ENCODE measurements at places on chromosomes 11 and 22.
A peak's percentile ranks its signal among the peaks of the same experiment; 100 is the strongest.

DNA sequence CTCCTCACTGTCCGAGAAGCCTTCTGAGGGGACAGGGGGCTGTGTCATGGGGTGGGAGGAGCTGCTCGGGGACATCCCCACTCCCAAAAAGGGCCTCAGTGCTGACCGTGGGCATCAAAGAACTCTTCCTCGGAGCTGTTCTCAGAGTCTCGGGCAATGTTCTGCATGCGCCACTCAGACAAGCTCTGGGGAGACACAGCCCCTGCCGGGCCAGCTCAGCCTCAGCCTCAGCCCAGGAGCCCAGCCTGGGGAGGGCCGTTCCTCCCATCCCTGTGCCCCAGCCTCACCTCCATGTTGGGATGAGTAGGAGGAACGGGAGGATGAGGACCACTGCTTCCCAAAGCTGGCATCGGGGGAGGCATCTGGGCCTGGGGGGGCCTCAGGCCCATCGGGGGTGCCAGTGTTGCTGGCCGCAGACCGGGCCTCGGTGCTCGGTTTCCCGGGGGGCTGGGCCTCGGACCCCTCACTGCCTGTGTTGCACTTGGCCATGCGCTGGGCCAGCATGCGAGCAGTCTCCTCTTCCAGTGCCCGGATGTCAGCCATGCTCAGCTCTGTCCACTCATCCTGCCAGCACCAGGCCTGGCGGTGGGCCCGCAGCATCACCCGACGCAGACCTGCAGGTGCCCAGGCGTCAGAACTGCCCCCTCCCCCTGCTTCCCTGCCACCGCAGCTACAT lies 5.2 kb downstream of the PITPNM1 start:
- no peak for DNase-seq

GRCh38 chr22:49447837-49448236 lies 379.8 kb downstream of the BRD1 start:
- DNase-seq: no peak

DNA sequence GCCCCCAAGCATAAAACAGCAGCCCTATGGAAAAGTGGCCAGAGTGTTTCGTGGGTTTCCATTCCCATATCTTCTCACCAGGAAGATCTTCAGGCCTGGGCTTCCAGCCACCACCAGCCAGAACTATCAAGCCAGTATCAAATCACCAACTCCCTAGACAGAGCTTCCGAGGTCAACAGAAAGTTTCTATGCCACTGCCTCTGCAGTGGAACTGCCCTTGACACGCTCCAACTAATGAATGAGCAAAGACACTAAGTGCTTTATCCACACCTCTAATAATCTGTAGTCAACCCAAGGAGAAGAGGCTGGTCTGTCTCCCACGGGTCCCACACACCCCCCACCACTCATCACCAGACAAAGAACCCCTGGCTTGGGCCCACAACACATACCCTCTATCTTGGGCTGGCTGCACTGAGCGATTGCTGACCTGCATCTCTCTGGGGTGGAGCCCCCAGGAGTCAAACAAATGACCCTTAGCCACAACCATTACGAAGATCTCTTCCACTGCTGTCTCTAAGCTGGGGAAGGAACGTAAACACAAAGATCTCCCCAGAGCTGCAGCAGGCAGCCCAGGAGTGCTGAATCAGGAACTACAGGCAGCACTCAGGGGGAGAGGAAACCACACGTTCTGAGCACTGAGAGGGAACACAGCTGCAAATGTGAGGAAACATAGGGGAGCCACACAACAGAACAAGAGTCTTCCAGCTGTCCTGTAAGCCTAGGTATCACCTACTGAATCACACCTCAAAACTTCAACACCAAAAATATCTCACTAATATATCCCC lies 9.7 kb downstream of the OR5AN1 start:
- peak; percentile 56 for DNase-seq

- DNase-seq: no peak
These were observed 2.9 kb upstream of the APOBEC3A start for GRCh38 chr22:38954414-38955043.

DNA sequence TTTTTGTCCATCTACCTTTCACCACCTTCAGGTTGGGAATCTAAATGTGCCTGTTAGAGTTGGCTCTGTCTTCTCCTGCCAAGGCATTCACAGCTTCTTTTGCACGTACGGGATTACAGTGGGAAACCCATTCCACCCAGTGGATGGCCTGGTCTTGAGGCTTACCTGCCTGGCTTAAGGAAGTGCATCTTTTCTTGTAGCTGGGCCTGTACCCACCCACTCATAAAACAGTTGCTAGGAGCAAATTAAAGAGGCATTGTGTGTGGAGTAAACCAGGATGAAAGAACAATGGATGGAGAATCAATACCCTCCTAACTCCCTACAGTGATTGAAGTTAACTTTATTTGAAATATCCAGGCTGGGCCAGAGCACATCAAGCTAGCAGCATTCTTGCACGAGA lies 71.6 kb downstream of the TEAD1 start:
- DNase-seq: no peak

- DNase-seq: no peak
These were observed 18.7 kb downstream of the MRGPRX4 start for GRCh38 chr11:18191376-18191775.

DNA sequence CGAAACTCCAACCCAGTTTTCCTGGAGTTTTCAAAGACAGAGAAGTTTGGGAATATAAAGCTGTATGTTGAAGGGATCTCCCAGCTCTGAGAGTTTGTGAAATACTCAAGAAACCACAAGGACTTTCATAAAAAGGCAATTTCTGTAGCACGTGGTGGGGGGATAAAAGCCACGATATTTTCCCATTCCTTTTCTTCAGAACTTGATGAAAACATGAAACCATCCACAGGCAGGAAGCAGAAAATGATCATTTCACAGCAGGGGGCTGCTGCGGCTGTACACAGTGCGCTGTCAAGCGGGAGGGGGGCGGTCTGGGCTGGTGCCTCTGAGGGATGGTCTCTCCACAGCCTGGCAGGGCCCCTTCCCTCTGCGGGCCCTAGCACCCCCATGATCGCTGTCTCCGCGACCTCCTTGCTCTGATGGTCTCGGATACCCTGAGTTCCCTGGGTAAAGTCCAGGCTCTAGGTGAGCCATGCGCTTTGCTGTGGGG lies 423.2 kb downstream of the MN1 start:
- DNase-seq: no peak

- no peak for DNase-seq
These were observed 119.2 kb downstream of the PHF21B start for GRCh38 chr22:44890416-44891292.

- DNase-seq: no peak
These were observed 77.0 kb downstream of the ME3 start for GRCh38 chr11:86595451-86595850.

DNA sequence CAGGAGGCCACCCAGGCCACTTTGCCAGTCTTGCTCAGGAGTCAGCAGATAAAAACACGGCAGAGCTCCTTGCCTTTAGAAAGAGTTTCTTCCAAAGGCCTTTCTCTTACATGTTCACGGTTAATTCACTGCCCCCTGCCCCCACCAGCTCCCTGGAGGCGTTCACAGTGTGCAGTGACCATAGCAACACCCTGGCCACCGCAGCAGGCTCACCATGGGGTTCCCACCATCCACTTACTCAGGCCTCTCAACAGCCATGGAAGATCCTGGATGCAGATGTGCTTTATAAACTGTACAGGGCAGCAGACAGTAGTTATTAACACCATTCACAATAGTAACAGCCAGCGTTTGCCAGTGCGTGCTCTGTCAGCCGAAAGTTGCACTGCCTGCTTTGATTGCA lies 10.6 kb upstream of the MYO7A start:
- DNase-seq: no peak

- DNase-seq: no peak
These were observed 26.8 kb upstream of the PHLDA2 start for GRCh38 chr11:2955906-2956476.

DNA sequence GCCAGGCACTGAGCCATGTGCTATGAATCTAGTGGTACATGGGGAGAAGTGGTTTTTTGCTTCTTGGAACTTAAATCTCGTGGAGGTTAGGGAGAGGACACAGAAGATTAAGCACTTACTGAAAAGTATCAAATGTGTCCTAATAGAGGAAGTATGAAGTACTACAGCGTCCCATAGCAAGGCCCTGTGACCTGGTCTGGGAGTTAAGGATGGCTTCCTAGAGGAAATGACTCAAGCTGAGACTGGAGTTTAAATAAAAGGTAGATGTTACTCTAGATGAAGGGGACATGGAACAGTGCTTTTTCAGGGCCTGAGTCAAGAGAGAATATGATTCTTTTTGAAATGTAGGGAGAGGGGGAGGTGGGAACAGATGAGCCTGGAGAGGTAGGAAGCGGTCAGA lies 202.9 kb downstream of the GRIK4 start:
- no peak for DNase-seq

GRCh38 chr11:44600839-44601383 lies 35.4 kb downstream of the CD82 start:
- DNase-seq: peak; percentile 34
